ENCODE measurements at places on chromosomes 5 and 9.

DNA sequence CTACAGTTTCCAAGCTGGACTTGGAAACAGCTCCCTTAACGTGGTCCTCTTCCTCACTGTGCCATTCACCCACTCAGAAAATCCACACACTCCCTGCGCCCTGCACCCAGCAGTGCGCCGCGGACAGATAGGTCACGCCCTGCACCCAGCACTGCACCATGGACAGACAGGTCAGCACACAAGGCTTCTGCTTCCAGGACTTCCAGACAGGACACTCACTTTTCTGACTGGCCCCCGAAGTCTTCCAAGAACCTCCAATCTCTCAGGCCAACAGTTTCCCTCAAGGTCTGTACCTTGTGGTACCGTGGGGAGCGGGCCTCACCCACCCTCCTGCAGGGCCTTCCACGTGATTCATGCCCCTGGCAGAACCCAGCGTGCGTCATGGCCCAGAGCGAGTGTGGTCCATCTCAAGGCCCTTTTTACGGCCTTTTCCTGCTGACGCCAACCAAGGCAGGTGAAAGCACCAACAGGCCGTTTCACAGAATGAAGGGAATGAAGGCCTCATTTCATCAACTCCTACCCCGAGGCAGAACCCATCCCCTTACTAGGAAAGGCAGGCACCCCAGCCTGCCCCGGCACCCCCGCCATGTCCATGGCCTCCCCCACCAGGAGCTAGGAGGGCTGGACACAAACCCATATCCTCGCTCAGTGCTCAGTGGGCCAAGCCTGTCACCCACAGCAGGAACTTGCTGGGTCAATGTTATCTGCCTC lies 17.3 kb downstream of the VAV2 start:
- DNase-seq, result no peak

GRCh38 chr5:132540764-132541163 lies 2.6 kb downstream of the IL5 start:
- DNase-seq, result no peak

DNA sequence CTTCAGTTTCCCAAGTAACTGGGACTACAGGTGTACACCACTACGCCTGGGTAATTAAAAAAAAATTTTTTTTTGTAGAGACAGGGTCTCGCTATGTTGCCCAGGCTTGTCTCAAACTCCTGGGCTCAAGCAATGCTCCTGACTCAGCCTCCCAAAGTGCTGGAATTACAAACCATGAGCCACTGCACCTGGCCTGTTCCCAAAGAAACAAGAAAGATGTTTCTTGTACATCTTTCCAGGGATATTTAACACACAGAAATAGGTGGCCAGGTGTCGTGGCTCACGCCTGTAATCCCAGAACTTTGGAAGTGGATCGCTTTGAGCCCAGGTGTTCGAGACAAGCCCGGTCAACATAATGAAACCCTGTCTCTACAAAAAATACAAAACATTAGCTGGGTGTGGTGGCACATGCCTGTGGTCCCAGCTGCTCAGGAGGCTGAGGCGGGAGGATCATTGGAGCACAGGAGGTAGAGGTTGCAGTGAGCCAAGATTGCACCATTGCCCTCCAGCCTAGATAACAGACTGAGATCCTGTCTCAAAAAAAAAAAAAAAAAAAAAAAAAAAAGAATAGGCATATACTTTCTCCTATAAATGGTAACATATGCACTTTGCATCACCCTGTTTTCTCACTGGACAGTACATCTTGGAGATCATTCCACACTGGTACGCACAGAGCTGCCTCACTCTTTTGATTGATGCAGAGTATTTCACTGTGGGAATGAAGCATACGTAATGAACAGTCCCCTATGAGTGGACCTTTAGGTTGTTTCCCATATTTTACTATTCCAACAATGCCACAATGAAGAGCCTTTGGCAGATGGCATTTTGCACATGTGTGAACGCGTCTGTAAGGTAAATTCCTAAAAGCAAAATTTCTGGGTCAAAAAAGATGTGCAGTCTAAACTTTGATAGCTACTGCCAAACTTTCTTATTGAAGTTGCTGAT lies 2.0 kb upstream of the GRHPR start:
- DNase-seq, result no peak

DNA sequence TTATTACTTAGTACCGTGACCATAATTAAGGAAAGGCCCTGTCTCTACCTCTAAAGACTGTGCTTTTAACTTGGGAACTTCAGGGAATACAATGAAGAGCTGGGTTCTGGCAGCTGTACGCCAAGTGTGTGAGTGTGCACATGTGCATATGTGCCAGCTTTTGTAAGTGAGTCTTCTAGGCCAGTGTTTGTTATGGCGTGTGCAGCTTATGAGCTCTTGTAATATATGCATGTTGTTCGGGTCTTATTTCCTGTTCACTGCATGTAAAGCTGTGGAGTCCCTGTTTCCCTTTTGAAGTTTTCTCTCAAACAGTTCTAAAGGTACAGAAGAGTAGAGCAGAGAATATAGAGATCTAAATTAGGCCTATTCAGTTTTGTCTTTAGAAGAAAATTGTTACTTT lies 30.5 kb downstream of the TGFBR1 start:
- DNase-seq, result no peak

GRCh38 chr9:135612437-135612836 lies 26.9 kb downstream of the GLT6D1 start:
- no peak for DNase-seq

GRCh38 chr5:54753034-54753433 lies 232.4 kb downstream of the ESM1 start:
- DNase-seq, result peak; percentile 82

GRCh38 chr5:79490323-79490936 lies 23.5 kb downstream of the HOMER1 start:
- DNase-seq, result no peak

DNA sequence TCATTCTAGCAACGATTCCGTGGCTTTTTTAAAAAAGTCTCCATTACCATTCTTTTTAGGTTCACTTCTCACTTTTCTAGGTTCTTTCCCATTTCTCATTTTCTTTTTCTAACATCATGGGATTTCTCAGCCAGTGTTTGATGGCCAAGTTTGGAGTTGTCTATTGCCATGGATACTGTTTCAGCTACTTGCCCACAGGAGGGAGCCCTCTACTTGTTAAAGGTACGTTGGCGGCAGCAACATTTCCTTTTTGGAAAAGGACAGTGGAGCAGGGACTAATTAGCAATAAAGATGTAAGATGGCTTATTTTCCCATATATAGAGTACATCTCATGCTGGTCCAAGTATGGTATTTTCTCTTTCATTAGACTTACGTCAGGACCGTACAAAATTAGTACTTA lies 2257.5 kb upstream of the C9orf72 start:
- no peak for DNase-seq

- DNase-seq, result peak; percentile 64
Observed at GRCh38 chr5:137231540-137231939, 267.6 kb downstream of the SPOCK1 start.

GRCh38 chr9:6782345-6782744 lies 24.6 kb downstream of the KDM4C start:
- DNase-seq, result no peak

All from EH (cell line).